SJSA1 (cell line): ENCODE measurements at places on chromosomes 6 and 20. TPM values are rescaled to one million over a fixed set of nuclear protein-coding genes. Genes with fewer than 3 reads are reported as not detected.

GRCh38 chr6:162140251-162140852 lies 587.2 kb downstream of the PRKN start:
- H3K4me1 ChIP-seq: no peaks in the 10 kb centered on the region
- H3K4me3 ChIP-seq: no peak overlapping the region
- H3K36me3 ChIP-seq: no peaks in the 10 kb centered on the region
- no peak overlapping the region for H3K27ac ChIP-seq
- no peak for DNase-seq

DNA sequence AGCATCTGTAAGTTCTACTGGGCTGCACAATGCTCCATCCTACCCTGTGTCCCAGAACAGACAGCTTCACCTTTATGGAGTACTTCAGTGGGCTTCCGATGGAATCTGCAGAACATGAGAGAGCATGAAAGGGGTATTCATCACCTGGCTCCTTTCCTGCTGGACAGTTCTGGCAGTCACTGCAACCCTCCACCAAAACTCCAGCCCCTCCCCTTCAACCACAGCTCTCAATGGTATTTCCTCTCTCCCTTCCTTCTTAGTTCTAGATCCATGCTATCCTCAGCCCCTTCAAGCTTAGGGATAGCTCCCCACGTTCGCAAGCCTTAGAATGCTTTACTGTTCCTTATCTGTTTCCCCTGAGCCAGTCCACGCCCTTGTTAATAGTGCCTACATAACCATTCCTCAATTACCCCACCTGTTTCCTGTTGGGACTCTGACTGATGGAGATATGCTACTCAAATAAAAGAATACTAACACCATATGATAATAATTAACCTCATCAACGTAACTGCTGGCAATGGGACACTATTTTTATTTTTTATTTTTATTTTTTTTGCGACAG lies 26.8 kb downstream of the TRAM2 start:
- H3K27ac ChIP-seq: no peak overlapping the region
- H3K4me1 ChIP-seq: peaks cover 92% of the 10 kb centered on the region
- H3K27me3 ChIP-seq: no peaks in the 10 kb centered on the region
- DNase-seq: no peak
- H3K4me3 ChIP-seq: no peak overlapping the region

DNA sequence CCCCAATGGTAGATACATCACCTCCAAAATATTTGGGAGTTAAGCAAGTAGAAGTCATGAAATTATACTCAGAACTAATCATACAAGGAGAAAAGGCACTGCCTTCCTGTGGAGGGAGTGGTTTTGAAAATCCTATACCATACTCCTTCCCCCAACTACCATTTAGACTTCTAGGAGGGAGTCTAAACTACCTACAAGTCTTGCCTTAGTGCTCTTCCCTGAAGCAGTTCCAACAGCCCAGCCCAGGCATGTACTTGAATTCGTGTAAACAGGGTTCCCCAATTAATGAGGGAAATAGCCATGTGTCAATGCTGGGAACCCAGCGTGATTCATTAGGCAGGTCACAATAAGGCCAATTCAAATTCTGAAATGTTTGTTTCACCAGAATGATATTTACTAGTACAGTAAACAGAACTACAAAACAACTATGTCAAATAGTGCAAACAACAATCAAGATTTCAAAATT lies 39.1 kb upstream of the SGK1 start:
- no peaks in the 10 kb centered on the region for H3K36me3 ChIP-seq
- DNase-seq: no peak
- no peaks in the 10 kb centered on the region for H3K27me3 ChIP-seq
- no peak overlapping the region for H3K27ac ChIP-seq

- H3K27ac ChIP-seq: no peak overlapping the region
- H3K4me1 ChIP-seq: no peaks in the 10 kb centered on the region
- H3K36me3 ChIP-seq: no peaks in the 10 kb centered on the region
- peak; percentile 12 for DNase-seq
- no peak overlapping the region for H3K4me3 ChIP-seq
- peaks cover 3% of the 10 kb centered on the region; the same call in 1 of the 2 replicates for H3K27me3 ChIP-seq
These were observed 63.7 kb downstream of the PHACTR3 start for GRCh38 chr20:59667981-59668515.

GRCh38 chr20:56788671-56789610 lies 159.8 kb downstream of the TFAP2C start:
- H3K27me3 ChIP-seq: no peaks in the 10 kb centered on the region
- DNase-seq: peak; percentile 82
- no peaks in the 10 kb centered on the region for H3K36me3 ChIP-seq
- peak overlapping the region; percentile 97 for H3K27ac ChIP-seq
- no peak overlapping the region for H3K4me3 ChIP-seq

DNA sequence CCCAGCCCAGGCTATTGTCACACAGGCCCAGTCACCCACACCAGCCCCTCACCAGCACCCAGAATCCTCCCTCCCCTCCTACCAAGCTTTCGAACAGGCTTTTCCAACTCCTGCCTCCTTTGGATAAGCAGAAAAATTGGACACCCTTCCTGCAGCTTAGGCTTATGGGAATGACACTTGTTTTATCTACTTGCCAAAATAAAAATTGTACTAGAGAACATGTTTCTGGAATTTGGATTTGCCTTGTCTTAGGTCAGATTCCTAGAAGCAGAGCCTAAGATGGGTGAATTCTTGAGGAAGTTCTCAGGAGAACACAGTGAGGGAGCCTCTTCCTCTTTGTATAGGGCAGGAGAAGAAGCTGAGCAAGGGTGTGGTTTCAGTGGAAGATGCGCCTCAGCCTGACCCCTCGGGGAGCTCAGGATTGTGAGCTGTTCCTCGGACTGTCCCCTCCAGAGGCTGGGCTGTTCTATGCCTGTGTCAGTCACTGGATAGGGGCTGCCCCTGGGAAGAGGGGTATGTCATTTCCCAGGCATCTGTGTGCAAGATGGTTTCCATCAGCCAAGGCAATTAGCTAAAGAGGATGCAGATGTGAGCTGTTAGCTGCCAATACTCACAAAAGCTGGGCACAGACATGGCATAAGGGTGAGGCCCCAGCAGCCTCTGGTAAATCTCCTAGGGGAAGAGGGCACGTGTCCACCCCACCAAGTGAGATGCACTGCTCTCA lies 33.9 kb downstream of the ITPR3 start:
- no peak for DNase-seq
- H3K27ac ChIP-seq: no peak overlapping the region
- H3K36me3 ChIP-seq: peaks cover 19% of the 10 kb centered on the region; the same call in 1 of the 2 replicates
- H3K27me3 ChIP-seq: no peaks in the 10 kb centered on the region
- no peak overlapping the region for H3K4me3 ChIP-seq

DNA sequence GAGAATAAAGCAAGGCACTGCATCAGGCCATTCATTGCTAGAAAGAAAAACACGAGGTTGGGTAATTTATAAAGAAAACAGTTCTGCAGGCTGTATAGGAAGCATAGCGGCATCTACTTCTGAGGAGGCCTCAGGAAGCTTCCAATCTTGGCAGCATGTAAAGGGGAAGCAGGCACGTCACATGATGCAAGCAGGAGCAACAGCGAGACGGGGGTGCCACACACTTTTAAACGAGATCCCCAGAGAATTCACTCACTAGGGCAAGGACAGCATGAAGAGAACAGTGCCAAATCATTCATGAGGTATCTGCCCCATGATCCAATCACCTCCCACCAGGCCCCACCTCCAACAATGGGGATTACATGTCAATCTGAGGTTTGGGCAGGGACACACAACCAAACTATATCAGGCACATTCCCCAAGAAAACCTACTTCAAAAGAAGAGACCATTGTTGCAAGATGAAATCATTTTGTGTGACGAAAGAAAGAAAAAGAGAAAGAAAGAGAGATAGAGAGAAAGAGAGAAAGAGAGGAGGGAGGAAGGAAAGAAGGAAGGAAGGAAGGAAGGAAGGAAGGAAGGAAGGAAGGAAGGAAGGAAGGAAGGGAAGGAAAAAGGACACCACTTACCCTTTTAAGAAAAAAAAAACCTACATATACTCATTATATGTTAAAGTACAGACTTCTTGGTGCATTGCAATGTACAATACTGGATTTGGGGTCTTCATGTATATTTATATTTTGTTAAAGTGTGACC lies 95.9 kb upstream of the PLEKHG1 start:
- no peak overlapping the region for H3K27ac ChIP-seq
- H3K36me3 ChIP-seq: no peaks in the 10 kb centered on the region
- no peak overlapping the region for H3K4me3 ChIP-seq
- DNase-seq: no peak
- no peaks in the 10 kb centered on the region for H3K4me1 ChIP-seq
- no peaks in the 10 kb centered on the region for H3K27me3 ChIP-seq

PCSK2 gene
- total RNA-seq: not detected in 2 replicates

HNF4A gene
- not detected in 2 replicates for total RNA-seq
